ENCODE measurements at places on chromosomes 3 and 15. TPM values are rescaled to one million over a fixed set of nuclear protein-coding genes. Genes with fewer than 3 reads are reported as not detected.

DNA sequence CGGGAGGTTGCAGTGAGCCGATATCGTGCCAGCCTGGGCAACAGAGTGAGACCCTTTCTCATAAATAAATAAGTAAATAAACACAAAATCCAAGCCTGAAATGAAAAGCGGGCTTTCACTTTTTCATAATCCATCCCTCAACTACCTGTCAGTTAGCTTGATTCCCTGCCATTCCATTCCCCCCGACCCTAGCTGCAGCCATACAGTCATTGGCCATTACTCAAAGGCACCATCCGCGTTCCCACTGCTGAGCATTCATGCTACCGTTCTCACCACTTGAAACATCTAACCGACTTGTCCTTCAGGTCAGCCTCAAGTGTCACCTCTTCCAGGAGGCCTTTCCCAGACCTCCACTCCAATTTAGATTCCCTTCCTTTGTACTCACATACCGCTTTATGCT is 1.1 kb upstream of the PARL start:
- no peaks in the 10 kb centered on the region for H3K27me3 ChIP-seq
- no peak for DNase-seq
- H3K36me3 ChIP-seq: no peaks in the 10 kb centered on the region
- no peak overlapping the region for H3K27ac ChIP-seq
- H3K4me1 ChIP-seq: peaks cover 12% of the 10 kb centered on the region
- H3K4me3 ChIP-seq: no peak overlapping the region

SETD5 gene
- total RNA-seq: 45.0 TPM

ZNF717 gene
- total RNA-seq: 11.2 TPM

DNA sequence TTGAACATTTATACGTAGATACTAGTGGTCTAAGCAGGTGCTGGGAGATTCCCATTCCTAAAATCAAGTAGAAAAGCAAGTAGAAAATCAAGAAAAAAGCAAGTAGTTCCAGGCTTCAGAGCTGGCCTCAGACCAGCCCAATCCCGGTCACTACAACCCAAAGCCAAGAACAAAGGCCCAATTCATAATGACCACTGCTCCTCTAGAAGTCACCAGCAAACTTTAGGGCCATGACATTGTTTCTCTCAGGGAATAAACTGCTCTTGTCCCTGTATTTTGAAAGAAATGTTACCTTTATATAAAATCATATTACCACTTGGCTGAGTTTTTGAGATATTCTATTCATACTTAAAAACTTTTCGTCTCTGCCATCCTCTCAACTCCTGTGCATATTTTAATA is 106.3 kb upstream of the IL12A start:
- H3K4me3 ChIP-seq: no peak overlapping the region
- no peak for DNase-seq
- H3K27ac ChIP-seq: peak overlapping the region; percentile 9

GRCh38 chr3:181716966-181717365 is 5.2 kb downstream of the SOX2 start:
- no peak overlapping the region for H3K27ac ChIP-seq
- H3K36me3 ChIP-seq: no peaks in the 10 kb centered on the region
- no peak overlapping the region for H3K4me3 ChIP-seq
- DNase-seq: no peak
- no peaks in the 10 kb centered on the region for H3K4me1 ChIP-seq

Data from heart right ventricle (tissue), 16 donors.